ENCODE measurements at places on chromosomes 1 and 21. TPM values are rescaled to one million over a fixed set of nuclear protein-coding genes. Genes with fewer than 3 reads are reported as not detected.

Gene CLDN19
- not detected for total RNA-seq

DNA sequence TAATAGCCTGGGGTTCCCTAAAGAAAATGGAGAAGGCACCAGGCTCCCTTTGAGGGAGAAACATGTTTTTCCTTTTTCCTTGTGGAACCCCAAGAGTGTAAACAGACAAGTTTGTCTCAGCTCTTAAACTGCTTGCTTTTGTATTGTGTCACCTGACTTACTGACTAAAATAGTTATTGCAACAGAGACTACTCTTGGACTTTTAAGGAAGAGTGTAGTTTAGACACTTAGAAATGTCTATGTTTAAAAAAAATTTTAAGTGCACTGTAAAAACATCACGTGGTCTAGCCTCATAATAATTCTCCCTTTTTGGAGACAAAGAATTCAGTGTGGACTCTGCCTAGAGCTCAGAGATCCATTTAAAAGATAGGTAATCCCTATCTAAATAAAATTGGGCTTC, 141.1 kb downstream of the TRIM33 start:
- peak; percentile 35 for DNase-seq

- DNase-seq: no peak
These were observed 171.9 kb upstream of the CSF3R start for GRCh38 chr1:36654586-36654985.

DNA sequence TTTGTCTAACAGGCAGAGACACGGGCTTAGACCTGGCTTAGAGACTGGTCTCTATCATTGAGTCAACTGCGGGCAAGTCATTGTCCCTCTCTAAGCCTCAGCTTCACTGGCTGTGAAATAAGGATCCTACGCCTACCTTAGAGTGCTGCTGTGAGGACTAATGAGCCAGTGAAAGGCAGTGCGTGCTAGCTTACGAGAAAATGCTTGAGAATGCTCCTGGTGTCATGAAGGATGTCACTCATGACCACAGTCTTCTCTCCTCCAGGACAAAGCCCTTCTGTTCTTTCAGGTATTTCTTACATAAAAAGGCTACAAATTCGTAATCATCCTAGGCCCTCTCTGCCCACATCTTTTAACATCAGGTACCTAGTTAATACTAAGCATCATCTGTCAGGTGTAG, 16.5 kb upstream of the A3GALT2 start:
- DNase-seq: no peak

Gene SLC30A2
- total RNA-seq: not detected

DNA sequence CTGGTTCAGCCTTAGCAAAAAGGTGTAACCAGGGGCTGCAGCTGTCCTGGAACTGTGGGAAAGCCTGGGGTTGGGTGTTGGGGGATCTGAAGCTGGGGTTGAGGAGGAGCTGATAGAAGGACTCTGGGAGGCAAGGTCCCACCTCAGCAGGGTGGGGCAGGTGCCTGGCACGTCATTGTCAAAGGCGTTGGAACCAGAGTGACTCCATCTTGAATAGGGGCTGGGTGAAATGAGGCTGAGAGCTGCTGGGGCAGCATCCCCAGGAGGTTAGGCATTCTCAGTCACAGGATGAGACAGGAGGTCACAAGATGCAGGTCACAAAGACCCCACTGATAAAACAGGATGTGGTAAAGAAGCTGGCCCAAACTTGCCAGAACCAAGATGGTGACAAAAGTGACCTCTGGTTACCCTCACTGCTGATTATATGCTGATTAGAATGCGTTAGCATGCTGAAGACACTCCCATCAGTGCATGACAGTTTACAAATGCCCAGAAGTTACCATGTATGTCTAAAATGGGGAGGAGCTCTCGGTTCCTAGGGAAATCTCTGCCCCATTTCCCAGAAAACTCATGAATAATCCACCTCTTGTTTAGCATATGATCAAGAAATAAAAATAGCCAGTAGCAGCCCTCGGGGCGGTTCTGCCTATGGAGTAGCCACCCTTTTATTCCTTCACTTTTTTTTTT, 85.4 kb downstream of the IER5 start:
- peak; percentile 44 for DNase-seq

DNA sequence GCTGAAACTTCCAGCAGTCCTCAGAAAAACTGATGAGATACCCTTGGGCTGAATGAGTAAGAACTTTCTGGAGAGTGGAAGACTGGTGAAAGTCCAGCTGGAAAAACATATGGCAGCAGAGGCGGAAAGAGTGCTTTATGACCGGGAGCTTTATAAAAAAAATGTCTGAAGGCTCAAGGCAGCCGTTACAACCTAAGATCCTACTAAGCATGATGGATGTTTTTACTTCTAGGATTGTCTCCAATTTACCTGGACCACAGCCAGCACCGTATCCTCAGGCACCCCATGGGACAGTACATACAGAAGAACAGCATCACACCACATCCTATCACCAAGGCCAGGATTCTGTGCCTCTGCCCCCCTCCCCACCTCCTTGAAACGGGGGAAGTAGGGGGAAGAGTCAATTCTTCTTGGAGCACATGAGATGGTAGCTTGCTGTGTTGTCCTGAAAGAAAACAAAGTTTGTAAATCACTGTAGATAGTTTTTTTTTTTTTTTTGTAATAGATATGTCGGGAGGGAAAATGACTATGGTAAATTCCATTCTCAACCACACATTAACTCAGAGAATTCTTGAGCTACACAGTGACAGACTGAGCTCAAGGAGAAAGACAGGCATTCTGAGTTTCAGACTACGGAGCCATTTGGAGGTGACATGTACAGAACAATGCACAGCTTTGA, 11.8 kb upstream of the IRF2BP2 start:
- DNase-seq: peak; percentile 97

GRCh38 chr1:43874716-43875115, 58.9 kb upstream of the ARTN start:
- no peak for DNase-seq

DNA sequence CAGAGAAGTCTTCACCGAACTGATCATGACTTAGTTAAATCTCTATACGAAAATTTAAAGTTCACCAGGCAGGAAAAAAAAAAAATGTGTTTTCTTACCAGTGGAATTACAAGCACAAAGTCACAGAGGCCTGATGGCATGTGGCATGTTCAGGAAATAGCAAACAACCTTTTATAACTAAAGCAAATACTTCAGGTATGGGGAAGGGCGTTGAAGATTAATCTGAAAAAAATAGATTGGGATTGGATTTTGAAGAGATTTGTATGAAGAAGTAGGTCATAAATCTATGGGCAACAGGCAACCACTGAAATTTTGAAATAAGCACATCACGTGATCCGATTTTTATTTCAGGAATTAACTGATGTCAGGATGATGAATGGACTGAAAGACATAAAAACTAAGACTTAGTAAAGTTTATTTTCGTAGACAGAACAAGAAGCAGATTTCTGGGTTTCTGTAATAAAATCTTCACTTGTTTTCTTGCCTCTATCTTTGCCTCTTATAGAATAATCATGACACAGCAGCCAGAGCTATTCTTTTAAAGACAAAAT, 295.9 kb upstream of the ADGRL4 start:
- DNase-seq: no peak

DNA sequence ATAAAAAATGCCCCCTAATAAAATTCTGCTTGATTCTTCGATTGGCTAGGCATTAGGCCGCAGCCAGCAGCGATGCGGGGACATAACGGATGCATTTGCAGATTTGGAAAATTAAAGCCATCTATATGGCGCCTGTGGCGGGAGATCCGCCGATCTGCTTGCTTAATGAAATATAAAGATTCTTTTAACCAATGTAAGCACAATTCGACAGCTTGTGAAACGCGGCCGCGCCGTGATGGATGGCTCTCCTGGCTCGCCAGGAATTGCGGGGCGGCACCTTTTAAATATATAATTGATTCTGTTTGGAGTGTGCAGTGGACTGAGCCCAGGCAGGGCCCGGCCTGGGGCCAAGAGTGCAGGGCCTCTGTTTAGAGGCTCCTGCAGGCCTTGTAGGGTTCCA, 8.0 kb downstream of the DMBX1 start:
- DNase-seq: no peak

DNA sequence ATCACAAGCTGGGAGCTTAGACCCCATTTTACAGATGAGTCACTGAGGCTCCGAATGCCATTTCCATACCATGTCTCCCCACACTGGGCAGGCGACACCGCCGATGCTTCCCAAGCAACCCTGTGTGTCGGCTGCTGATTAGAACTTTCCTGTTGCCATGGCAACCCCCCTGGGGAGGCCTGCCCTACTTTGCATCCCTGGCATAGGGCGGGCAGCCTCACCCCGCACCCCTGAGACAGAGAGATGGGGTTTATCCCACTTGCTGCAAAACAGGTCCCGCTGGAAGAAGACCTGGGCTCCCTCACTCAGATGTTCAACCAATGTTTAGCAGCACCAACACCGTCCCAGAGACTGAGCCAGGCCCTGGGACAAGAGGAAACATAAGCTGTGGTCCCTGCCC, 81.5 kb downstream of the CAMK2N1 start:
- no peak for DNase-seq

GRCh38 chr1:203477748-203478147, 2.1 kb downstream of the PRELP start:
- DNase-seq: no peak

Gene TRNP1
- total RNA-seq: 22.4 TPM

DNA sequence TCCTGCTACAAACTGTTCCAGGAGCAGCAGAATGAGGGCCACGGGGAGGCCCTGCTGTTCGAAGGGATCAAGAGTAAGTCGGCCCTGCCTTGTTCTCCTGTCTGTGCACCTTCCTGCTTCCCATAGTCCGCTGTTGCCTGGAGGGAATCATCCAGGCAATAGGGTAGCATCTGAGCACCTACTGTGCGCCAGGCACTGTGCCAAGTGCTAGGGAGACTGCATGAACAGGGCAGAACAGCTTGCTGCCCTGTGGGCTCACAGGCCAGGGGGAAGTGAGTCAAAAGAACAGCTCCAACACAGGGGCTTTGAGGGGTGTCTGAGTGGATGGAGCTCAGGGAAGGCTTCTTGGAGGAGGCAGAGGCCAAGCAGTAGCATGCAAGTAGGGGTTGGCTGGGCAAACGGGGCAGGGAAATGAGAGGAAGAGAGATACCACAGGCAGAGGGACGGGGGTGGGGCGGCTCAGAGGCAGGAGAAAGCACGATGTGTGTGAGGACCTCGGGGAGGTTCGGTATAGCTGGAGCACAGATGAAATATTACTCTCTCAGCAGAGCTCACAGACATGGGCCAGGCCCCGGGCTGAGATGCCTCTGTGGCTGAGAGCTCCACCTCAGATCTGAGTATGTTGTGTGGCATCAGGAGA, 15.5 kb upstream of the PADI6 start:
- no peak for DNase-seq
